ENCODE measurements at places on chromosomes 11 and 22.

DNA sequence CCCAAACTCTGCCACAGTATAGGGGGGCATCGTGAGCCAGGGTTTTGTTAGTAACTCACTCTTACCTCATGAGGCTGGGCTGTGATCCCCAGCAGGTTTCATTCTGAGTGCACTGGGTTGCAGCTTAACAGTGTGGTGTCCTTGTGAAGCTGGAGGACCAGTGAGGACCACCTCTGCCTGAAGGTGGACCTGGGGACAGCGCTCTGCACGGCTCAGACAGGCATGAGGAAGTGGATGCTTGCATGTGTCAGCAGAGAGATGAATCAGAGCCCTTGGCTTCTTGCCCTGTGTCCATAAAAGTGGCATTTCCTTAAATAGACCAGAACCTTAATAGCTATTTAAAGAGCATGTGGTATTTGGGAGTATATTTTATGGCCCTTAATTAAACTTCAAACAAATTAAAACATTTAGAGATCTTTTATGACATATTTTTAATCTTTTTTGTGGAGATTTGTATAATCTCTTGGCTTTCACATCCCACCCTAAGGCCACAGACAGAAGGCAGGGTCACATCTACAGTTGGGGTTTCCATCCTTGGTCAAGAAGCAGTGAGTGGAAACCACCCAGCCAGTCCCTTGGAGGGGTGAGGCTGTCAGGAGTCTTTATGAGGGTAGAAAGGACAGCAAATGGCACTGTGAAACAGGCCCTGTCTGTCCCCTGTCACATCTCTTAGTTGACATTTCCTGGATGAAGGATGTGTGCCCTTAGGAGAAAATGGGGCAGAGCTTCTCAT is 24.8 kb upstream of the ADORA2A start:
- no peak for DNase-seq

- no peak for DNase-seq
These were observed 57.0 kb upstream of the BIRC3 start for GRCh38 chr11:102260241-102260640.

DNA sequence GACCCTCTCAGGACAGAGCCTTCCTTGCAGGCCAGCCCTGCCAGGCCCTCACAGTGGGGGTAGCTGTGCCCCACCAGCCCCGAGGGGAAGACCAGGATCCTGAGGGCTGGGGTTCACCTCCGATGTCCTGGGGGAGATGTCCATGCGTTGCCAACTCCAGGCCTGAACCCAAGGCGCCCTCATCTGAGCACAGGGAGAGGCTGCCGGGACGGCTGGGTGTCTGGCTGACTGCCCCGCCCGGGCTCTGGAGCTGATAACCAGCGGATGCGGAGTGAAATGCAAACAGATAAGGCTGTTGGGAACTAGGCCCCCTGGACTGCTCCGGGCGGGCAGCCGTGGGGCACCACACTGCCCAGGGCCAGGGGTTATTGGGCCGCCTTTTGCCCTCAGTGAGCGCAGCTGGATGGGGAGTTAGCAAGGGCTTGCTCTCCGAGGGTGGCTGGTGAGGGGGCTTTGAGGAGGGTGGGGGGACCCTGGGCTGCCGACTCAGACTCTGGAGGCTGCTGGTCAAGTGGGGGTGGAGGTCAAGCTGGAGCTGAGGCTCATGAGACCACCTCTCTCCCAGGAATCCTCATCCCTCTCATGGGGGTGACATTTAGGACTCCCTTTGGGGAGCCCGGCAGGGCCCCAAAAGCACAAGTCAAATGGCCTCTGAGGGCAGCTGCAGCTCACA is 5.6 kb upstream of the MUC6 start:
- DNase-seq = no peak

GRCh38 chr11:33237039-33237597 is 20.1 kb upstream of the HIPK3 start:
- no peak for DNase-seq

GRCh38 chr11:12276356-12276755 is 101.0 kb upstream of the PARVA start:
- no peak for DNase-seq

- DNase-seq = no peak
These were observed 1.8 kb upstream of the GDPD4 start for GRCh38 chr11:77303328-77303727.

GRCh38 chr11:112718483-112718882 is 242.7 kb upstream of the NCAM1 start:
- DNase-seq = no peak
